Stimulated activated CD4-positive, alpha-beta T cell treated with anti-CD3 and anti-CD28 coated beads, Interleukin-12 subunit alpha, Interleukin-12 subunit beta, amount 100 ng/mL, for 48 hours (primary cell): ENCODE measurements at places on chromosomes 16 and 17.

GRCh38 chr16:46828292-46828691 lies 2.7 kb downstream of the C16orf87 start:
- no peak for DNase-seq

DNA sequence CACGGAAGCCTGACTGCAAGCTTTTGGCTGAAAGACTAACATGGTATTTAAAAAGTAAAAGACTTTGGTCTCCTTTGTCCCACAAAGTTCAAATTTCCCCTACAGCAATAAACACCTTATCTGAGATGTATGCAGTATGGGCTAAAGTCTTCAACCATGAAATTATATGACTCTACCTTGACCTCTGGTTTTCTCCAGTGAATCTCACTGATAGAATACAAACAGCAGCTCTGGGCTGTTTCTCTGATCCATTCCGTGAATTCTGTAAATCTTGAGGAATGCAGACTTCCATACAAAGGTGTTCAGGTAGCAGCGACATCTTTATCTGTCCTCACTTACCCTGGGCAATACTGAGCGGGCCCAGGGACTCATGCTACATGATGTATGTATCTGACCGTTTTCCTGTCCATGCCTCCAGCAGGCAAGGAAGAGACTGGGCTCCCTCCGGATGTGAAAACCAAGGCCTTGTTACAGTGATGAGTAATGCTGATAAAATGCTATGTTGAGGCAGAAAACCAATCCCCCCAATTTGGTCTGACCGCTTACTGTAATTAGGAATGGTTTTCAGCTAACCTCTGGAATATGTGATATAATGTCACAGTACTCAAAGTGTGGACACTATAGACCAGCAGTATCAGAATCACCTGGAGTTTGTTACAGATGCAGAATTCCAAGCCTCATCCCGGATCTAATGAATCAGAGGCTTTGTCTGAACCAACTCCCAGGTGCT lies 589.8 kb downstream of the HS3ST4 start:
- no peak for DNase-seq

DNA sequence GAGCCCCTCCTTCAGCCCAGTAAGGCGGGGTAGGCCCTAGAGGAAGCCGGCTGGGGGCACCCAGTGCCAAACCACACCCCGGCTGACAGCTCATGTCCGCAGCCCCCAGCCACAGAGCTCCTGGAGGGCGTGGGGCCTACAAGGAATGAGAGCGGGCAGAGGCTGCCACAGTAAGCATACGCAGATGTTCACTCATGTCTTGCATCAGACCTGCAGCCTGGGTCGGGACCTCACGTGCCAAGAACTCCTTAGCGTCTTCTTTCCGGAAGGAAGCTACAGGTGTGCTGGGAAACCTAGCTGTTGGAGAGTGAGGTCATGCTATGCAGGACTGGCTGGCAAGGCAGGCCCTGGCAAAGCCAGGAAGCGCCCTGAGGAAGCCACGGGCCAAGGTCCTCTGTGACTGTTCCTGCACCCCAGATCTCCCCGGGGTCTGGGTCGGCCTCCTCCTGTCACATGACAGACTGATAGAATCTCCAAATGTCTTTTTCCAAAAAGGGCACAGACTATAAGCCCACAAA lies 1.6 kb downstream of the ZNF598 start:
- DNase-seq: no peak

DNA sequence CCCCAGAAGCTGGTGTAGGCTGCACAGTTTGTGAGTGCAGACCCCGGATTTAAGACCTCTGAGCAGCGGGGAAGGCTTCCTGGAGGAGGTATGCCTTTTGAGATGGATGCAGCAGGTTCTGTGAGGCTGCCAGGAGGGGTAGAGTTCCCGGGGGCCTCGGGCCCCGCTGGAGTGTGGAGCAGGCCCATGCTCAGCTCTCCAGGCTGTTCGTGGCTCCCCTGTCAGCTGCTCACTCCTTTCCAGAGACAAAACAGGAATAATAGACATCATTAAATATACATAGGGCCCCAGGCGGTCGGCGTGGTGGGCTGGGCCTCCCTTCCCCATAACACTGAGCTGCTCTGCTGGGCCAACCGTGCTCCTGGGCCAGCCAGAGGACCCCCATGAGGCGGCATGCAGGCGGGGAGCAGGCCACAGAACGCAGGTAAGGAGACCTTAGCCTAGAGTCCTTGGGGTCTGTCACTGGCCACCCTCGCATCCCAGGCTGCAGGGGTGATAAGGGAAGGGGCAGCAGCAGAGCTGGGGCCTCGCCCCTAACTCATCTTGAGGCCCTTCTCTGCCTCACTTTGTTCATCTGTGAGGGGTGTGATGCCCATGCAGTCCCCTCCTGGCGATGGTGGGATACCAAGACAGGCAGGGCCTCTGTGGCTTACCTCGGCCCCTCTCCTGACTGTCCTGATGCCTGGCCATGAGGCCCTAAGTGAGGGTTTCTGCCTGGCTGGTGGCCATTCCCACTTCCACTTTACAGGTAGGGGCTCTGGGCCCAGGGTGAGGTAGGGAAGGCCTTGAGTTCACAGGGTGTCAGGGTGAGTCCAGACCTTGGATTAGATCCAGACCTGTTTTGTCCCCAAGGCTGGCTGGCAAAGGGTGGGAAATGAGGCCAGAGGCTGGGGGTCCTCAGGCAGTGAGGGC lies at the start of gene MYO15A:
Gene MYO15A, plus strand, starts transcription at position 356 of the 912 bp plus-strand sequence. CDS start 10,045 bp downstream, outside the sequence.
- no peak for DNase-seq

DNA sequence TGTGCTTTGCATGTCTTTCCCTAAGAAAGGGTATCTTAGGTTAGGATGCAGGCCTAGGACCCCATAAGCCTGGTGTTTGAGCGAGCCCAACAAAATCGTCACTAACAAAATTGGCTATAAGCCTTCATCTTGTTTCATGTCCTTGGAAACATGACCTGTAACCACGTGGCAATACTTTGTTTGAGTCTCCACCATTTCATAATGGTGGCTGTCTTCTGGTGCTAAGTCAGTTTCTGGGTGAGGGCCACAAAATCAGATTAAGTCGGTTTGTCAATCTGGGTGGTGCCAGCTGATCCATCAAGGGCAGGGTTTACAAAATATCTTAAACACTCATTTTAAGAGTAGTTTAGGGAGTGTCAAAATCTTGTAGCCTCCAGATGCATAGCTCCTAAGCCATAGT lies 33.0 kb downstream of the C16orf54 start:
- DNase-seq: no peak

DNA sequence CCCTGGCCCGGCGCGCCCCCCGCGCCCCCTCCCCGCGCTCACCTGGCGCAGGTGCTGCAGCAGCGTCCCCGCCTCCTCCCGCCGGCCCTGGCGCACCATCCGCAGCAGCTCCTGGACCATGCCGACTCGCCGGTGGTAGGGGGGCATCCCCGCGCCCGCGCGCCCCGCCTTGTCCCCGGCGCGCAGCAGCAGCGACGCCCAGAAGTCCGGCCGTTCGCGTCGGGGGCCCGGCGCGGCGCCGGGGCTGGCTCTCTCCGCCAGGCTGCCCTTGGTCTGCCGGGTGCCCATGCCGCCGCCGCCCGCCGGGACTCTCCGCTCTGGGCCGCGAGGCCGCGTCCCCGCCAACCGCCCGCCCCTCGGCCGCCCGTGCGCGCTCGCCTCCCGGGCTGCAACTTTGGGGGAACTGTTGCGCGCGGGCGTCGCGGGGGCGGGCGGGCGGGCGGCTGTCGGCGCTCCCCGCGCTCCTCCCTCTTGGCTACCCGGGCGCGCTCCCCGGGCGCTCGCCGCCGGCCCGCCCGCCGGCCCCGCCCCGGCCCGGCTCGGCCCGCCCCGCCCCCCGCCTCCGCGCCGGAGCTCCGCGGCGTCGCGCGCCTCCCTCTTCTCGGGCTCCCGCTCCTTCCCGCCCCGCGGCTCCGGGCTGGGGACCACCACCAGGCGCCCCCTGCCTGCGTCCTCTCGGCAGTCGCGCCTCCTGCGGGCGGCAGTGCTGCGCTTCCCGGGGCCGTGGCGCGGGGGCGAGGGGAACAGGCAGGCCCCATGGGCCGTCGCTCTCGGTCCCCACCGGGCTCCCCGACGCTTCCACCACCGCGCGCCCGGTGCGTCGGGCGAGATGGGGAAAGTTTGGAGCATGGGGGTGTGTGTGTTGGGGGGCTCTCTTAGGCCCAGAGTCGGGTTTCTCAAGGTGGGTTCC lies at the start of gene LRRC75A:
Gene LRRC75A, minus strand, starts transcription at position 491 of the 910 bp plus-strand sequence. Its CDS starts 203 bp downstream, at position 288.
- DNase-seq: peak; percentile 13

DNA sequence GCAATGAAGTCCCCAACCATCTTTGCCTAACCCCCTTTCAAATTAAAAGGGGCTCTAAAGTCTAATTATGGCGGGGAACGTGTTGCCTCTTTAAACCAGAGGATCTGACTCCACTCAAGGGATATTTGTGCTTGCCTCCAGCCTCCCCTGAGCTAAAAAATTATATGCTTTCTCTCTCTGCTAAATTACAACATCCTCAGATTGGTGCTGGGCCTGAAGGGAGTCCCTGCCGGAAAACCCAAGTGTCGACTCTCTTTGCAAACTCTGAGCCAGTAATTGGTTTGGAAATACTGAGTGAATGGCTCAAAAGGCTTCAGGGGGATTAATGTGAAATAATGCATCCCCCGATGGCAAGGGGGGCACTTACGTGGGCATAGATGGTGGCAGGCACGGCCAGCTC lies 208.5 kb upstream of the TNRC6C start:
- DNase-seq: no peak

GRCh38 chr16:10312784-10313724 lies 72.8 kb upstream of the ATF7IP2 start:
- DNase-seq: no peak

GRCh38 chr16:70433458-70434103 lies 5.3 kb downstream of the ST3GAL2 start:
- no peak for DNase-seq

- DNase-seq: no peak
Observed at GRCh38 chr17:30238387-30239088, 3.0 kb upstream of the SLC6A4 start.

GRCh38 chr16:84410361-84411138 lies 42.2 kb downstream of the ATP2C2 start:
- no peak for DNase-seq

- DNase-seq: no peak
Observed at GRCh38 chr16:79267781-79268180, 332.8 kb downstream of the MAF start.

DNA sequence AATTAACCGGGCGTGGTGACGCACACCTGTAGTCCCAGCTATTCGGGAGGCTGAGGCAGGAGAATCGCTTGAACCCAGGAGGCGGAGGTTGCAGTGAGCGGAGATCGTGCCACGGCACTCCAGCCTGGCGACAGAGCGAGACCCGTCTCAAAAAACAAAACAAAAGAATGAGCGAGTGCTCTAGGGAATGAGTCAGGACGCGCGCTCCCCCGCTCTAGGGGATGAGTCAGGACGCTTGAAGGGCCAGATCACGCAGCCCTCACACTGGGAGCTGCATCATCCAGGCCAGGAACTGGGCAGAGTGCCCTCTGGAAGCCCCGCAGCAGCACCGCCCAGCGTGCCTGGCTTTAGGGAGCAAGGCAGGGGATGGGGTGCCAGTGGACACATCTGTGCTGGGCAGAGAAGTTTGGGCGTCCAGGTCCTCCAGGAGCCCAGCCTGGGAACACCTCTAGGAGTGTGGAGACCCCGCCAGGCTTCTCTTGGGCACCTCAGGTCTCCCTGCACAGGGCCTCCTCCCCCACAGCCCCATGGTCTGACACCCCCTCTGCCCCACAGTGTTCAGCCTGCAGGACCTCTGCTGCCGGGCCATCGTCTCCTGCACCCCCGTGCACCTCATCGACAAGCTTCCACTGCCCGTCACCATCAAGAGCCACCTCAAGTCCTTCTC lies 3.9 kb upstream of the WFIKKN1 start:
- no peak for DNase-seq

- no peak for DNase-seq
Observed at GRCh38 chr17:75832164-75832651, 12.0 kb downstream of the UNC13D start.

DNA sequence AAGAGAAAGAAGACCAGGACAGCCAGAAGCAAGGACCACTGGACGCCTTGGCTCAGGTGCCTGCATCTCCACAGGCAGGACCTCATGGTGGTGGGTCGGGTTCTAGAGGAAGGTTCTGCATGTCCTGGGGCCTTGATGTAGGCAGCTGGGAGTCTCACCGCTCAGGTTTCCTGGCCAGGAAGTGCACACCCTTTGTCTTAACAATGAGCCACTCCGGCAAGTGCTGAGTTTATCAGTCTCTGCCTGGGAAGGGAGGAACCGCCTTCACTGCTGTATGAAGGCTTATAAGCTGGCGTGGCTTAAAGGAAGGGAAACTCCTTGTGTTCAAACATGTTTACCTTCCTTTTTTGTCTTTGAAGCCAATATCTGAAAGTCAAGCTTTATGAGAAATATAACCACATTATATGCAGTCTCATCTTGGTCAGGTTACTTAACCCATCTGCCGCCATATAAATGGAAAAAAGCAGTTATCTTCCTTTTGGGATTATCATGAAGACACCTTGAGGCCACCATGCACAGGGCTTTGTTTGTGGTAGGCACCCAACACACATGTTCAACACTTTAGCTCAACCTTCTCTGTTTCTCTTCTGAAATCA lies at the start of gene ST6GALNAC1:
Gene ST6GALNAC1, minus strand, starts transcription at position 205 of the 596 bp plus-strand sequence. Its CDS starts 119 bp downstream, at position 86.
- peak; percentile 7 for DNase-seq

- no peak for DNase-seq
Observed at GRCh38 chr17:61239327-61239726, 160.3 kb upstream of the TBX2 start.

GRCh38 chr17:50303051-50303450 lies 28.8 kb downstream of the TMEM92 start:
- no peak for DNase-seq

GRCh38 chr17:6651919-6652452 lies 424 bp downstream of the C17orf100 start:
- no peak for DNase-seq

GRCh38 chr17:67020293-67020766 lies 24.0 kb upstream of the CACNG1 start:
- no peak for DNase-seq

DNA sequence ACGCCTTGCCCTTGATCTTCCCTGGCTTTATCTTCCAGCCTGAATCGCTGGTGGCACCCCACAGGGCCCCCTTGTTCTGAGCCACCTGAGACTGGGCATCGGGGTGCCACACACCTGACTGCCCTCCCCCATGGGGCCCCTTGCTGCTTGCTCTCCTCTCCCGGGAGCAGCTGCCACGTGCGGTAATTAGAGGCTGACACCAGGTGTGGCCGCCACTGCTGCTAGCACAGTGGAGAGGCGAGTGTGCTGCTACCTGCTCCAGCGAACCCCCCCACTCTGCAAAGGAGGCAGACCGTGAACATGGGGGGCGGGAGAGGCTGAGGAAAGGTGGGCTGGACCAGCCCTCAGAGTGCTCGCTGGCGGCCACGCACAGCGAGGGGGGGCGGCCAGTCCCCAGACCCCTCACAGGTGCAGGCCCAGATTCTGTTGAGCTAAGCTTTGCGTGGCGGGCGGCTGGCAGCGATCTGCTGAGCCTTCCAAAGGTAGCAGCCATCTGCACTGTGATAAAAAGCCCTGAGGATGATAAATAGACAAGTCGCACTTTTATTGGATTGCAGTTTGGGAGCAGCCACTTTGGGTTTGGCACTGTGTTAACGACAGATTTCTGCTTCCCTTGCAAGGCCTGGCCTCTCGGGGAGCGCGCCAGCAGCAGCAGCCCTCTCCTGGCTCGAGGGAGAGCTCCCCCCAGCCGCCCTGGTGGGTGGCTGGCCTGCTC lies 167.9 kb upstream of the GSE1 start:
- no peak for DNase-seq

DNA sequence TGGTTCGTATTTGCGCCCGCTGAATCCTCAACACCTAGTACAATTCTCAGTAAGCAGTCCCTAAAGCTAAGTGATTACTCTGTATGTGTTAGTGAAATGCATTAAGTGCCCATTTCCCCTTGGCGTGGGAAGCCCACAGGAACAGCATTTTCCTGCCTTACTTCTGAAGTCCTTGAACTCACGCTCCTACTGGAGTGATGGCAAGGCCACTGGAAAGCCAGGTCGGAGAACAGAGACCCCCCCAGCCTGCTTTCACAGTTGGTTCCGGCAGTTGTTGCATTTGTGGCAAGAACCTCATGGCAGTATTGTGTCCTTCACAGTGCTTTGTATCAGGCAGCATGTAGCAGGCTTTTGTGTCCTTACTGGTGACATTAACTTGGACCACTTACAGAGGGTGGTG lies 340.7 kb downstream of the CDH13 start:
- no peak for DNase-seq
